ENCODE measurements at places on chromosomes 2 and 18.
A peak's percentile ranks its signal among the peaks of the same experiment; 100 is the strongest.

- DNase-seq: no peak
These were observed 17.9 kb upstream of the IL18R1 start for GRCh38 chr2:102337481-102338386.

DNA sequence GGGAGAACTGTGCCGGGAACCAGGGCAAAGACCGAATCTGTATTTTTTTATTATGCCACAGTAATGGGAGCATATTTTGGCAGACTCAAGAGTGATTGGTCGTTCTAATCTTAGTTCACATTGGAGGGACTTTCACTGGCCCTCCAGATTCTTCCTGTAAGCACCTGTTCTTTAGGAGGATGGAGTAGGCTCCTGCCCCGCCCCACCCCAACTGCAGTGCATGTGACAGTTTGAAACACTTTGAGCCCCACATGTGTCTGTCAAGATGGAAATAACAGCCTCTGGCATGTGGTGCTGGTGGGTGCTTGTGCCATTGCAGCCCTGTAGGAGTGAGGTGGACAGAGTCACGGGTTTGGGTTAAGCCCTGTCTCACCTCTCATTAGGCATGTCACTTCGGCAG is 43.3 kb upstream of the TXNDC2 start:
- DNase-seq: no peak

DNA sequence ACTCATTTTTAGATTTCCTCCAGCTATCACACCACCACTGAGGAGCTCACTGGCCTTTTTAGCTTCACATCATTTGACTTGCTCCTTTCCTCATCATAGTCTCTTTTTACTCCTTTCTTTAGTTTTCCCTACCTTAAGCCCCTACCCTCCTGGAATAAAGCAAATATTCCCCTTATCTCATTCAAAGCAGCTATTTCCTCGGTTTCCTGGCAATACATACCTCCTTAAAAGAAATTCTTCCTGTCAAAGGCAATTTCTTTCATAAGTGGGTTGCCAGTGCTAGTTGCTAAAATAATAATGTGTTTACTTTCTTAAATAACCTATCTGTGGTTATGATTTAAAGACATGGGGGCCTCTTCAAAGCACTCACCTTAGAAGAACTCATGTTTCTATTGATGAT is 359.3 kb downstream of the GALNT13 start:
- no peak for DNase-seq

DNA sequence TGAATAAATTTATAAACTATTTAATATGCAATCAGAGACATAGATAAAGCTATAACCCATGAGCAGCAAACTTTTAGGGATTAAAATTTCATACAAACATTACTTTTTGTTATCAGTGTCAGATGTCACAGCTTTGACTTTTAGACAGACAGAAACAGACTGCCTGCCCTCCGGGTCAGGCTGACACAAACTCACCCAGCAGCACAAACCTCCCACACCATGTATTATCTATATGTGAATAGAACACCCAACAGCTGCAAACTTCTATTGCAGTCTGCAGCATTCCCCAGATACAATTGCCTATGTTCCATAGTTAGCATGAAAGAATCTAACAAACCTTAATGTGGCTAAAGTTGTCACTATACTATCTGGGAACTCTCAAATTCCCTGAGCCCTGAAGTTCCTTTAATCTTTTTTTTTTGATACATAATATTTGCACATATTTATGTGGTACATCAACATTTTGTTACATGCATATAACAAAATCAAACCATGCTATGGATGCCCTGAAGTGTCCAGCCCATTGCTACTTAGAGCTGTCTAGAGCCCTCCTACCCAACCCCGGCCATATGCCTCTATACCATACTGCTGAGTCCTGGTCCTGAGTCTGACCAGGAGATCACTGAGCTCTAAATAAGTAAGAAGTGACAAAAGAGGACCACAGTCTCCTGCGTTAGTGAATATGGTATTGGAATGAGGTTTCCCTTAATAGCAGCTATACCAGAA is 214.4 kb downstream of the ZNF385B start:
- DNase-seq: no peak

DNA sequence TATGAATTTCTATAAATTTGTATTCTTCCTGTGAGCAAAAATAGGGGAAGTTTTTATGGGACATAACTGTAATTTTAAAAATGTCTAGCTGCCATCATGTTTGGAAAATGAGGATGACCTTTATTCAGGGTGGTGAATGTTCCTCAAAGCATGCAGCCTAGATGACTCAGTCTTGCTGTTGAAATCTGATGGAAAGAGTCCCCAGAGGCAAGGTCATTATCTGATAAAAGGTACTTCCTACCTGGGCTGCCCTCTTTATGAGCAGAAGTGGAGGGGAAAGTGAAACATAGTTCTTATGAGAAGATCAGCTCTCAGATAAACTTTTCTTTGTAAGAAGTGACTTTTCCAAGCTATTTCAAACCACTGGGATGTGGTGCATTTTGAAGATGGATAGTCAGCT is 1144.7 kb upstream of the PIK3C3 start:
- no peak for DNase-seq

- DNase-seq: no peak
These were observed 87.8 kb downstream of the NOL10 start for GRCh38 chr2:10601866-10602566.

DNA sequence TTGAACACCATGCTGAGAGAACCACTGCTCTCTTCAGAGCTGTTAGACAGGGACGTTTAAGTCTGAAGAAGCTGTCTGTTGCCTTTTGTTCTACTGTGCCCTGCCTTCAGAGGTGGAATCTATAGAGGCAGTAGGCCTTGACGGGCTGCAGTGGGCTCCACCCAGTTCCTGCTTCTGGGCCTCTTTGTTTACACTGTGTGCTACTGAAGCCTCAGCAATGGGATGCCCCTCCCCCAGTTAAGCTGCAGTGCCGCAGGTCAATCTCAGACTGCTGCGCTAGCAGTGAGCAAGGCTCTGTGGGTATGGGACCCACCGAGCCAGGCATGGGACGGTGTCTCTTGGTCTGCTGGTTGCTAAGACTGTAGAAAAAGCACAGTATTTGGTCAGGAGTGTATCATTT is 162.3 kb upstream of the NXPH2 start:
- DNase-seq: no peak

- no peak for DNase-seq
These were observed 17.3 kb downstream of the C2orf42 start for GRCh38 chr2:70173520-70173919.

GRCh38 chr2:161208527-161209139 is 48.4 kb downstream of the TANK start:
- DNase-seq: peak; percentile 57

DNA sequence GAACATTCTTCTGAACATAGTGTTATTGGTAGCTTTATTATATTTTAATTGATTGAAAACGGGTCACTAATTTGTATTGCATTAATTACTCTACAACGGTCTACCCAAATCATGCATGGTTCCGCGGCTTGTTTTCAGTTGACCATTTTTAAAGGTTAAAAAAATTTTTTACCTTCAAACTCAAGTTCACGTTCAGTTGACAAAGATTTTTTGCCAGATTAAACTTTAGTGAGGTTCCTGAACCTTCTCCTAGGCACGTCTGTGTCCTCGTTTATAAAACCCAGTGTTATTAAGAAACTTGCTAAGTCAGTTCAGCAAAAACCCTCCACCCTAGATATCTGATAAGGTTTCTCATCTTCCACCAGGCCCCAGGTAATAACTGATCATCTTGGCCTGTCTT is 331.2 kb downstream of the ALK start:
- no peak for DNase-seq

- no peak for DNase-seq
These were observed 24.2 kb downstream of the SNORC start for GRCh38 chr2:232894251-232894650.

- no peak for DNase-seq
These were observed 157.5 kb upstream of the LMAN1 start for GRCh38 chr18:59516356-59517155.
